ENCODE measurements at places on chromosomes 6 and 20.

- DNase-seq = peak; percentile 96
Observed at GRCh38 chr6:149271348-149272340, 45.9 kb upstream of the TAB2 start.

- no peak for DNase-seq
Observed at GRCh38 chr20:6693178-6693807, 74.2 kb upstream of the BMP2 start.

DNA sequence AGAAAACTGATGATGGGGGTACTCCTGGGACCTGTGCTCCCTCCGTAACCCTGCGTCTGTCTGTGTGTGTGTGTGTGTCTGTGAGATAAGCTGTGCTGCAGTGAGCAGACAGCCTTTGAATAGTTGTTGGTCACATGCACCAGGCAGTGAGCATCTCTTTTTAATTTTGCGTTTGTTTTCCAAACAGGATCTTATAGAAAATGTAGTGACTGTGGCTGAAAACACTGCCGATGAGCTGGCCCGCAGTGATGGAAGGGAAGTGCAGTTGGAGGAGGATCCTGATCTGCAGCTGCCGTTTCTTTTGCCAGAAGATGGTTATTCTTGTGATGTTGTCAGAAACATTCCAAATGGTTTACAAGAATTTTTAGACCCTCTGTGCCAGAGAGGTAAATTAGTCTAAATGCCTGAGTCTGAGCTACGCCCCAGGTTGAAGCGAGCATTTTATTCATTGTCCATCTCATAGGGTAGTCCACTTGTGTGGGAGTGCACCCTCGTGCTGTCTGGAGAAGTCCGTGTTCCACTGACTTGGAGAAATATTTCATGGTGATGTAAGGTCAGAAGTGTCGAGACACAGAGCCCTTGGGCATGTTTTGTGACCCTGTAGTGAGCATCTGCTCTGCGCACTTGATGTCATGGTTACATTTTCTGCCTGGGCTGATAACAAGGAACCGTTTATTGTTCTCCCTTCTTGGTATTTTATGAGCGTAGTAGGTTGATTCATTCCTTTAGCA, 78.8 kb upstream of the KIF25 start:
- no peak for DNase-seq

DNA sequence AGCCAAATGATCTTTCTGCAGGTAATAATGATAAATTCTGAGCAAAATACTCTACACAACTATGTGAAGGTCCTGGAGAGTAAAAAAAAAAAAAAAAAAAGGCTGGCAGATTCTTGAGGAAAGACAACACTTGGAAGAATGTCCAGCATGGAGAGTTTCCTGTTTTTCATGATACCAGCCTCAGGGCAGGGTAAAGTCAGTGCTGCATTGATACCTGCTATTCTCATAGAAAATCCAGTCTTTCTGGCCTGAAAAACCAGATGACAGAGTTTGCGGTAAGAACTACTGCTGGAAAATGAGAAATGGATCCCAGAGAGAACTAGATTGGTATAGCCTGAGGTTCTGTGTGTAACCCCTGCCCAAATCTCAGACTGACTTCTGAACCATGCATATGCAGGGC, 89.1 kb downstream of the AFG1L start:
- no peak for DNase-seq

DNA sequence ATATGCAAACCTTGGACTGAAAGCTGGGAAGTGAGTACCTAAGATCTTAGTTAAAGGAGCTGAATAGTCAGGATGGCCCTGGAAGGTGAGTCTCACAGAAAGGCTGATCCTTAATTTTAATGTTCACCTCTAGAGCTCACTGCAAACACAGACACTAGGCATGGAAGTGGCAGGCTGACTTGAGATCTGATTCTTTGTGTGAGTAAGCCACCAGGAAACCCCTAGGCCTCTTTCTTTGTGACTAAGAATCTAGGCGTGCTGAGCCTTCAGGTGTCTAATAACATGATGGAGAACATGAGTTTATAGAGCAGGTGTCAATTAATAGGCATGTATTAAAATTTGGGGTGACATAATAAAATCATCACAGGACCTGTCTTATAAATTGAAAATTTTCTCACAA, 642.2 kb downstream of the EYS start:
- DNase-seq = no peak

- no peak for DNase-seq
Observed at GRCh38 chr20:17676942-17677341, 5.1 kb downstream of the RRBP1 start.

DNA sequence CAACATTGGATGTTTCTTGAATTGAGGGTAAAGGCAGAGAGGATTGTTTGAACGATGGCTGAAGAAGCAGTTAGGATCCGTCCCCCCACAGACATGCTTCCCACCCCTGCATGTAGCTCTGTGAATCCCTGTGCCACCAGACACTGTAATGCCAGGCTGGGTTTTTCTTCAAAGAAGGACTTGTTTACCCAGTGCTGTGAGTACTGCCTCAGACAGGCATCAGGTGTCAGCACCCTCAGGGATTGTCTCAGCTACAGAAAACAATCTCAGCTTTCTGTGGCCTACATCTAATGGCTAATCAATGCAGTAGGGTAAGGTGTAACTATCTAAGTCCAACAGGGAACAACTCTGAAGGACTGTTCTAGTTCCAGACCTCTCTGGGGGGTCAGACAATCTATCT, 853.0 kb upstream of the EPHA7 start:
- no peak for DNase-seq

- DNase-seq = no peak
Observed at GRCh38 chr20:24708411-24709295, 239.2 kb downstream of the SYNDIG1 start.
